Choroid plexus epithelial cell (primary cell): ENCODE measurements at places on chromosomes 6 and 20.

DNA sequence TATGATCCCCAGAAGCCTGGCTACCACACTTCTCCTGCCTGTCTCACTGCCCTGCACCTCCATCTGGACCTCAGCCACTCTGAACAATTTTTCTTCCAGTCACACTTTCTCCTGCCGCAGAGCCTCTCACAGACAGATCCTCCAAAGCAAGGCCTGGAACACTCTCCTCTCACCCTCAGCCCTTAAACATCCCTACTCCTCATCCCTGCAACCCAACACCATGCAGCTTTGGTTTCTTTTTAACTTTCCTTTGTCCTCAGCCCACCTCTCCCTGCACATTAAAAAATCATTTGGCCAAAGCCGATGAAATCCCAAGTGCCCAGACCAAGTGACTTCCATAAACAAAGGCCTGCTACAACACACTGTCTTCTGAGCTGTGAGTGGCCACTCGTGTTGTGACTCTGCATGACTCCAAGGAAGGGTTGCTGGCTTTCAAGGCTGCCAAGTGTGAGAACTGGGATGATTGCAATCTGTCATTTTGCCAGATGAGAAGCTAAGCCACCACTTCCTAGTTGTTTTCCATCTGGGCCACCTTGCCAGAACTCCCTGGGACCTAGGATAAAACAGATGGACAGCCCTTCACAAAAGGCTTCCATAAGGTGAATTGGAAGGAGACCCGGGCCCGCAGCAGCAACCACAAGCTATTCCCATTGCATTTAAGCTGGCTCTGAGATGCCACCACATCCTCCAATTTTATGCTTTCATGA, 144.4 kb upstream of the SSTR4 start:
- DNase-seq = no peak

DNA sequence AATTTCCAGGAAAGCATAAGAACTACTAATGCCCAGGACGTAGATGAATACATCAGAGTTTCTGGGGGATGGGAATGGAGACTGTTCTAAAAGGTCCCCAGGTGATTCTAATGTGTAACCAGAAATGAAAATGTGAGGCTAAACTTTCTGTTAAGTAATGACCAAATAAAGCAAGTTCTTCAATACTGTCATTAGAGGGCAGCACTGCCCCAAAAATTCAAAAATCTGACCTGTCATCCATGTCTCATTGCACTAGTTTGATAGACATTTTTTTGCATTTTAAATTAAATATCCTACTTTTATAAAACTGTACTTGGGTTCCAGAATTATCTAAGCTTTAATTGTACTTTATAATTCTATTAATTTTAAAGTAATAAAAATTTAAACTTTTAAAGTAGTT, 94.9 kb downstream of the RFX6 start:
- DNase-seq = peak; percentile 67

DNA sequence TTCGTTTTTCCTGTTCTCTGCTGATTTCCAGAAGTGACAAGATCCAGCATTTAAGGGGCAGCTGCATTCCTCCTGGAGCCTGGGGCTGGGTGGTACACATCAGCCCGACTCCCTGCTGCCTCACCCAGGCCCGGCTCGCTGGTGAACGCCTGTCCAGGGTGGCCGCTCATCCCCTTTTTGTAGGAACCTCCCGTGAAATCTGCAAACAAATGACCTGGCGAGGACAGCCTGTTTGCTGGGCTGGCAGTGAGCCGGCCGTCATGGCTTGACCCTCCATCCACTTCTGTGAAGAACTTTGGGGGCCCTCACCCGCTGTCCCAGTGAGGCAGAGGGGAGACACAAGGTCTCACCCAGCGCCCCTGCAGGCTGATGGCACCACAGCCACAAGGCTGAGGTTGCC, 39.0 kb downstream of the PYGB start:
- no peak for DNase-seq

DNA sequence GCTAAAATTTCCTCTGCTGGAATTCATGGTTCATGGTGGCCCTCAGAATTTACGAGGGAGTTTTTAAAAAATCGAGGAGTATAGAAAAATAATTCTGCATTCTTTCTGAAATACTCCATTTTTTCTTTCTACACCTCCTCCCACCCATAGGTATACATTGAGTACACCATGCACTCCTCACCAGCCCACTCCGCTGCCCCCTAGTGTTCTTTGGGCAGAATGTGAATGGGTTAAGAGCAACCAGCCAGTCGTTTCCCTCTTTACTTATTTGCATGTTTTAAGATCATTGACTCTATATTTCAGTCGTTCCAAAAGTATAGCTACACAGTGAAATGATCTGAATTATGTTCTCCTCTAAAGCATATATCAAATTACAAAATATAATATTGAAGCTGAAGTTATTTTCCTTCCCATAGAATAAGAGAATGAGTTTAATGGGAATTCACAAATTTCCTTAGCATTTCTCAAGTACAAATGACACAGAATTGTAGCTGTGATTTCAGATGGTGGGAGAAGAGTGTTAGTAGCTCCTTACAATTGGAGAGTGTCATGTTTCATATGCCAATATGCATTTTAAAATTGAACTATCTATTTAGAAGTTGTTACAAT, 977.7 kb upstream of the SLC35B3 start:
- DNase-seq = peak; percentile 41

GRCh38 chr6:154995254-154996015, at the start of gene TIAM2:
Gene TIAM2 (plus strand): TSS chr6:154995315. CDS start chr6:155129224, 133,909 bp downstream.
- no peak for DNase-seq

GRCh38 chr20:50089787-50090177, 23.2 kb downstream of the UBE2V1 start:
- no peak for DNase-seq

DNA sequence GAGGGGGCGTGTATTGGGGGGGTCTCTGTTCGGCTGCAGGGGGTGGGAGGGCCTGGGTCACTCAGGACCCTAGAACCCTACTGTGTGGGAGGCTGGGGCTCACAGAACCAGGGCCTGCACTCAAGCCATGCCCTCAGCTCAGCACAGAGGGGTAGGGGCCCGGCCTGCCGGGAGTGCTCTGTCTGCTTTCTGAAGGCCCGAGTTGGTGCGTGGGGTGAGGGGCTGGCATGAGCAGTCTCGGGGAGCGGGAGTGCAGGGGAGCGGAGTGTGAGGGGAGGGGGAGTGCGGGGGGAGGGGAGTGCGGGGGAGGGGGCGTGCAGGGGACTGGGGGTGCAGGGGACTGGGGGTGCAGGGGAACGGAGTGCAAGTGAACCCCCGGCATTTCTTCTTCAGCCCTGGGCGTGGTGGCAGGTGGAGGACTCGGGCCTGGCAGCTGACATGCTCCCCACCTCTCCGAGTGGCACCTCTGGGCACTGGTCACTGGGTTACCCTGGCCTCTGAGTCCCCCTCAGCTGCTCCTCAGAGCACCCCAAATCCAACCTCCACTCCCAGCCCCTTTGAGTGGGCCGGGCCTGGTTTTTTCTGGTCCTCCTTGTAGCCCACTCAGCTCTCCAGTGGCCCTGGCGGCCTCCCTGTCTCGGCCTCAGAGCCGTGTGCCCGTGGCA, 1.0 kb downstream of the COL20A1 start:
- DNase-seq = no peak

GRCh38 chr6:136192902-136193301, 57.2 kb downstream of the MTFR2 start:
- DNase-seq = no peak

DNA sequence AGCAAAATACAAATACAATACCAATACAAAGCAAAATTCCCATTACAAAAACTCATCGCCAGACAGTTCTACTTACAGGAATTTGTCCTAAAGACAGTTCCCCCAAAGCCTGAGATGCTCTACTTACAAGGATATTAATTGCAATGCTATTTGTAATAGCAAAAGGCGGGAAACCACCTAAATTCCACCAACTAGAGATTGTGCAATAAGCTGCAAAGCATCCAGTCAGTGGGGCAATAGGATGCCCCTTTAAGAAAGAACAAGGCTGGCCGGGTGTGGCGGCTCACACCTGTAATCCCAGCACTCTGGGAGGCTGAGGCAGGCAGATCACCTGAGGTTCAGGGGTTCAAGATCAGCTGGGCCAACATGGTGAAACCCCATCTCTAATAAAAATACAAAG, 39.1 kb downstream of the FAM209B start:
- DNase-seq = peak; percentile 48

GRCh38 chr6:137625100-137625661, 131.0 kb upstream of the OLIG3 start:
- DNase-seq = no peak

DNA sequence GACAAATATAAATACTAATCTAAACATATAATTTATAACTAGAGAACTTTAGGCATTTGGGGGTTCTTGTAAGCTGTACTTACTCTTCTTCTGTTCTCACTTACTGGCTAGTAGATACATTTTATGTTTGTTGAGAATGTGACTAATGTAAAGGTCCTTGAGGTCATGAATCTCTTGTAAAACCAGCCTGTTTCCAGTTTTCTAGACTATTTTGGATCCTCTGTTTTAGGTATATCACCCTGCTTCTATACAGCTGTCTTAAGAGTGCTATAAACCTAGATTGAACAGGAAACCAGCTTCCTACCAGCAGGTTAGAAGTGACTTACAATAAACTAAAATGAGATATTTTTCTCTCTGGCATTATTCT, 134.2 kb downstream of the PLCB4 start:
- DNase-seq = peak; percentile 45

DNA sequence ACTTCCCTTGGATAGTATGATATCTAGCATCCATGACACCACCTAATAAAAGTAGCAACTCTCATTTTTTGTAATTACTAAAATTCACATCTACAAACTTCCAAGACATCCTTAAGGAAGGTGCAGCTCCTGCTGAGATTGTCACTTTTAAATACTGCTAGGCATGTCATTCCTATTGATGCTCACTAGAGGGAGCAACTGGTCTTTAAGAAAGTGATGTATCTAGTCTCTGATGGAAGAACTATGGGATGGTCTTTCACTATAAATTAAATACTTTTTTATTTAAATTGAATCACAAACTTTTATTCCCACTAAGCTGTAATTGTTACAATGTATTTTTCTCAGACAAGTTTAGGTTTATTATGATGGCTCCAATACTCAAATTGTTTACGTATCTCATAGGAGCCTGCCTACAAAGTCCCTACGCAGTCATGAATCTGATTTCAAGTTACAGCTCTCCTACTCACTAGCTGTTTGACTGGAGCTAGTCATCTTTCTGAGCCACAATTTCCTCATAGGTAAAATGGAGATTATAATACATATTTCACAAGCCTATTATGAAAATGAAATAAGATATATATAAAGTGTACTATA, 8.1 kb upstream of the TSPYL1 start:
- peak; percentile 77 for DNase-seq

DNA sequence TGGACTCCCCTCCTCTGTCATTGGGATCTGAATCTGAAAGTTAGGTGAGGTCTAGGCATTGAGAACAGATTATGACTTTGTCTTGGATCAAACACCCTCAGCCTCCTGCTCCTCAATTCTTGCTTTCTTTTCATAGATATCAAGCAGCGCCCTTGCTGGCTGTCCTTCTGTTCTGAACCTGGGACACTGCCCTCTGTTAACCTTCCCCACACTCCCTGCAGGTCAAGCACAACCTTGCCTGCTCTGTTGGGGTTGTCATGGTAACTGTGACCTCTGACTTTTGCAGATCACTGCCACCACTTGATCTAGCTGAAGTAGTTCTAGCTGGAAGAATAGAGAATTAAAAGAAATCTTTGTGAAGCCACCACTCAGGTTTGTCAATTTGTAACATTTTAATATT, 16.4 kb upstream of the MICA start:
- DNase-seq = no peak

DNA sequence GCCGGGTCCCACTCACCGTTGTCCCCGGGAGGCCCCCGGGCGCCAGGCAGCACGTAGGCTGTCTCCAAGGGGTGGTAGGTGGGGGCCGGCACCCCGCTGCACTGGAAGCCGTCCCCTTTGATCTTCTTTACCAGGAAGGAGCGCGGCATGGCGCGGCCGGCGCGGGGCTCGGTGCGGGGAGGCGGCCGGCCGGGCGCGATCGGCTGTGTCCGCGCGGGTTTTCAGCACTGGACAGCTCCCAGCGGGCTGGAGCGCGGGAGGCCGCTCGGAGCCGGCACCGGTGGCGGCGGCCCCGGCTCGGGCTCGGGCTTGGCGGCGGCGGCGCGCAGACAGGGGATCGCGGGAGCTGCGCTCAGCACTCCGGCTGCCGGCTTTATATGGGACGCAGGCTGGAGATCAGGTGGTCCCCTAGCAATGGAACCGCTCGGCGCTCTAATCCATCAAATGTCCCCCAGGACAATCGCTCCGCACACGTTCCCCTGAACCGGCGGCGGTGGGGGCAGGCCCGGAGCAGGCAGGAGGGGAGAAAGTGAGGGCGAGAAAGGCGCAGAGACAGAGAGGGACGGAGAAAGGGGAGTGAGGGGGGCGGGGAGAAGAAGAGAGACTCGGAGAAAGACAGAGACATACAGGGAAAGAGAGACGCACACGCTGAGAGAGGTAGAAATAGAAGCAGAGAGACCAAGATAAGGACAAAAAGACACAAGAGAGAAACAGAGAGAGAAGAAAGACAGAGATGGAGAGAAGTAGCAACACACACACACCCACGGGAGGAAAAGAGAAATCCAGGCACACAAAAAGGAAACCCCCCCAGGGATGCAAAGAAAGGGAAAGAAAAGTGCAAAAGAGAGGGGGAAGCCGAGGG, at the start of gene SCRT2:
Gene SCRT2, minus strand, starts transcription at position 350 of the 862 bp plus-strand sequence. Its CDS starts 201 bp downstream, at position 149.
- peak; percentile 75 for DNase-seq

DNA sequence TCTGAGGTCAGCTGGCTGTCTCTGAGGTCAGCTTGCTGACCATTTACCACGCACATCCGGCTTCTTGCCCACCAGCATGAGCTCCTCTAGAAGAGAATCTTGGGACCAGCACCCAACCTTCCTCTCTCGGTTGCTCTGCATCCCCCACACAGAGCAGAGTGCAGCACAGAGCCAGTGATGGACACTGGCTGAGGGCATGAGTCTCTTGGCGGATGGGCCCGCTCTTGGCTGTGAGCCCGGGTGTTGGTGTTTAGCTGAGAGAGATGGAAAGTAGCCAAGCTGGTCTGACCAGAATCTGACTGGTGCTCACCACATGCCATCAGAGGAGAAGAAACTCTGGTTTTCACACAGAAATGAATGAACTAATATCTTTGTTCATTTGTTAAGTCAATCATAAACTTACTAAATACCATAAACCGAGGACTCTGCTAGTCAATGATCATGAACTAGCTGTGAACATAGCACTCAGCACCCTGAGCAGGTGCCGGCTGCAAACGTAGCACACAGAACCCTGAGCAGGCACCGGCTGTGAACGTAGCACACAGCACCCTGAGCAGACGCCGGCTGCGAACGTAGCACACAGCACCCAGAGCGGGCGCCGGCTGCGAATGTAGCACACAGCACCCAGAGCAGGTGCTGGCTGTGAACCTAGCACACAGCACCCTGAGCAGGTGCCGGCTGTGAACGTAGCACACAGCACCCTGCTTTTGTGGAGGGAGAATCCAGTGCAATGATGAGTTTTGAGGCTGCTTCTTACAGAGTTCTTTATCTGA, 10.4 kb upstream of the THBS2 start:
- DNase-seq = peak; percentile 50
